ENCODE measurements at places on chromosomes 7 and 10.

GRCh38 chr10:118596426-118597124 is 1.1 kb upstream of the PRLHR start:
- DNase-seq = no peak

GRCh38 chr10:54682554-54682953 is 118.5 kb downstream of the PCDH15 start:
- no peak for DNase-seq

DNA sequence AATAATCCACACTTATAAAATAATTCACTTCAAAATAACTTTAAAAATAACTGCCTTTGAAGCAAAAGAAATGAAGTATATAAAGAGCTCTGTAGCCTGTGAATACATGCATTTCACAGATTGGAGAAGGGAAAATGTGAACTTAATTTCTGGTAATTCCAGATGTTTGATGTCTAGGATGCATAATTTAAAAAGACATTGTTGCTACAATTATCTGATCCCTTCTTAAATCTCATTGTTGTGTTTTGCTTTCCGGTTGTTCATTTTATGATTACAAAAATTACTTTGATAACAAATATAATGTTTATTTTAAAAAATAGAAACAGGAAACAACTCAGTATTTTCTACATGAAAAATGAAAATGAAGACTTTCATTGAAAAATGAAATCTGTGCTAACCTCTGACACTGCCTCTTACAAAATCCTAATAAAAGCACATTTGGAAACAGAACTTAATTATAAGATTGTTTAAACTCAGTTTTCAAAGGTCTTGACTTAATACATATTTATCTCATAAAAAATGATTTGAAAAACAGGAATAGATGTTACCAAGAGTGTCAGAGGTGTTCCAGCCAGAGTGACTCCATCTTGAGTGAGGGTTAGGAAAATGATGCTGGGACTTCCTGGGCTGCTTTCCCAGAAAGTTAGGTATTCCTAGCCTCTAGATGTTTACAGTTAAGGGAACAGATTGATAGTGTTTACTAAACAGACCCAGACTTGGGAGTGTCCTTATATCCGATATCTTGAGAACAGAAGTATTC is 516.6 kb upstream of the SEMA3D start:
- DNase-seq = no peak

DNA sequence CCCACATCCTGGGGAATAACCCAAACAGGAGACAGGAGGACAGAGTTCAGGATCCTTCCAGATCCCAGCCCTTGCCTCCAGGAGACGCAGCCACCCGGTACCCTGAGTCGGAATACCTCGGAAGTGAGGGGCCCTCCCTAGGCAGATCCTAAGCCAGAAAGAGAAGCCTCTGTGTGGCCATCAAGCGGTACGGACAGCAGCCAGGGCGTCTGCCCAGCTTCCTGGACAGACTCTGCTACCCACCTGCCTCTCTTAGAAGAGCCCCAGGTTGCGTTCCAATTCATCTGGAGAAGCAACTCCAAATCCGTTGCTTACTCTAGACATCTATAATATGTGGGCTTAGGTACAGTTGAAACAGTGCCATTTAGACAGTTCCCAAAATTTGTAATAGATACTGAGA is 220.2 kb upstream of the SH2B2 start:
- DNase-seq = no peak

DNA sequence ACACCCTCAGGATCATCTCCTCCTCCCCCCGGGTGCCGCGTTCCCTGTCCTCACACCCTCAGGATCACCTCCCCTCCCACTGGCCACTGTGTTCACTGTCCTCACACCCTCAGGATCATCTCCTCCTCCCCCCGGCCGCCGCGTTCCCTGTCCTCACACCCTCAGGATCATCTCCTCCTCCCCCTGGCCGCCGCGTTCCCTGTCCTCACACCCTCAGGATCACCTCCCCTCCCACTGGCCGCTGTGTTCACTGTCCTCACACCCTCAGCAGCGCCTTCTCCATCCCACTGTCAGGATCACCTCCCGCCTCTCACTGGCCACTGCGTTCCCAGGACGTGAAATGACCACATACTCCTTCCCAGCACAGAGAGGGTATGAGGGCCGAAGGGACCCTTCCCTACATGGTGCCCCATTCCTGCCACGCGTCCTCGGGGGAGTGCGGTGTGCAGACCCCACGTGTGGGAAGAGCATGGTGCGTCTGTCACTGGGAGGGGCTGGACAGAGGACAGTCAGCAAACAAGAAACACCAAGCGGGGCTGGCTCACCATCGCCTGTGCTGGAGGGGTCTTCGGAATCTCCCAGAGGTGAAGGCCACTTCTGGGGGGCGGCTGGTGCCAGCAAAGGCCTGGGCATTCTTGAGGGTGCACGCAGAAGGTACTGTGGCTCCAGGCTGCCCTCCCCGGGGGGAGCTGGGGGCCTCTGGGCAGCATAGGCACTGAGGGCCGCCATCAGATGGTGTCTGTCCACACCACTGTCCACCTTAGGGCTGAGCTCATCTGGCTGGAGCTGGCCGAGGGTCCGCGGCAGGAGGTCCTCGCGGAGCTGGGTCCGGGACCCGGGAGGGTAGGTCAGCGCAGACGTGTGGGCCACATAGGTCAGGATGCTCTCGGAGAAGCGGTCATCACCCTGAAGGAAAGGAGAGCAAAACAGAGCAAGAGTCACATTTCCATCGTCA is 421.0 kb downstream of the PTPRN2 start:
- DNase-seq = no peak

DNA sequence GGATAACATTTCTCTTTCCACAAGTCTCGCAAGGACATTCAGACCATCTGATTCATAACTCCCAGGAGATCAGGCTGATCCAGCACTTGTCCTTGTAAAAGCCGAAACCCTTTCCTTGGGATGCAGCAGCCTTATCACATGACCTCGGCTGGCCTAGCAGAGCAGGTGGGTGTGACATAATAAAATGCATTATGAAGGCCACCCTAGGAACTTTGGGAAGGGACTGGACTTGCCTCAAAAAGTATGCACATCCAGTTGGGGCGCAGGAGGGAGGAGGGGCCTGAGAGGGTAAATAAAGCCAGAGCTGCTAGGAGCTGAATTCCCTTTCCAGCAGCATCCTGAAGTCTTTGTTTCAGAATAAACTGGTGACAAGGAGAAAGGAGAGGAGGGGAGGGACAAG is 260.8 kb downstream of the SNX13 start:
- DNase-seq = peak; percentile 64

DNA sequence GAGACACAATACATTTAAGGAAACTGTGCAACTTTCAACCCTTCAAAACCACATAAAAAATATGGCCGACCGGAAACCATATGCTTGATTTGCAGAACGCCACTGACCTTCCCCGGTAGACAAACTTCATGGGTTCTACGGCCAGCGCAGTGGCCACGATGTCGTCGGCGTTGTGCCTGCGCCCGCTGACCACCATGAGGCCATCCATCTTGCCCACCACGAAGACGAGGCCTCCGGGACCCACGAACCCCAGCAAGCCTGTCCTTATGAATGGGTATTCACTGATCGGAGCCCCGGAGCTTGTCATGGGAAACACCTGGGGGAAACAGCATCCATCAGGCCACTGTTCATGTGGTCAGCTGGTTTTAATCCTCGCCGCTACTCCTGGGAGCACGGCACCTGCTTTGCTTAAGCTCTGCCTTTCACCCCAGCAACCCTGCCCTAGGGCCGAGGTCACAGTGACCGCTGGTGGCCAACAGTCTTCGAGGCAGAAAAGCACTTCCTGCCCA is 229.1 kb downstream of the ZMYND11 start:
- no peak for DNase-seq

DNA sequence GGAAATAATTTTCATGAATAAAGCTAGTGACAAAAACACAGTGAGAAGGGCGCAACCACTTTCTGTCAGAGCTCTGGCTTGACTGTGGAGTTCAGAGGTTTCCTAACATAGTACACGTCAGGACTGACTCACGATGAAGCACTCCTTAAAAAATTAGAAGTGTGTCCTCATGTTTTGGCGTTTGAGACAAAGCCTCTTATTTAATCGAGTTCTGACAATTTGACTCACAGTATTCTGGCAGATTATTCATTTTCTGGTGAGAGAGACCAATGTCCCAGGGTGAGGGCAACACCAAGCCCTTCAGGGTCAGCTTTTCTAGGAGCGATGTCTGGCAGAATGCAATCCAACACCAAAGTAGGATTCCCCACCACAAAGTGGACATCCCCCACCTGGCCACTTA is 108.7 kb downstream of the DIP2C start:
- DNase-seq = peak; percentile 91

GRCh38 chr10:116888380-116889055 is 39.2 kb downstream of the ENO4 start:
- peak; percentile 87 for DNase-seq

DNA sequence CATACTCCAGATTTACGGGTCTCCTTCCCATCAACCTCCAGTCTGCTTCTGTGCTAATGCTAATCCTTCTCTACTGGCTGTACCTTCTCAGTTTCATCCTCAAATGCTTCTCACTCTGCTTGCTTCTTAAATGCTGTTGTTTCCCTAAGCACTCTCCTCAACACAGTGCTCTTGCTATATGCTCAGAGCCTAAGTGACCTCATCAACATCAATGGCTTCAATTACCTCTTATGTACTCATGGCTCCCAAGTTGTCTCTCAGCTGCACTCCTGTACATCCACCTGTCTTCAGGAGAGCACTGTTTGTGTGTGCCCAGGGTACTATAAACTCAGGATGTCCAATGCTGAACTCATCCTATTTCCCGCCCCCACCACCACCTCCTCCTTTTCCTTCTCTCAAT is 22.5 kb downstream of the ELAPOR2 start:
- DNase-seq = no peak

GRCh38 chr7:131517218-131517923 is 39.1 kb downstream of the PODXL start:
- DNase-seq = no peak

DNA sequence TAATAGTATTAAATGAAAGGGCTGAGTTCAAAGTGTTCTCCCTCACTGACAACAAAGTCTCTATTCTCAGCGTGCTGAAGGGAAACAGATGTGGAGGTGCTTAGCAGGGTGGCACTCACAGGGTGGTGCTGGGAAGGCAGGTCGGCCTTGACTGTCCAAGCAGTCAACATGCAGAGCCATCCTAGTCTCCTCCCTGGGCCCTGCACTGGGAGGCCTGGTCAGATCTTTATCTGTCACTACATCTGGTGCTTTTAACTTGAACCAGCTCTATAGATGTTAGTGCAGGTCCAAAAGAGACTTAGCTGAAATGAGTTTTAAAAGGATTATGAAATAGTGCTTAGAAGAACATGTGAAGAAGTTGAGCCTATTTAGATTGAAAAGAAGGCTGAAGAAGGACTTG is 82.1 kb downstream of the AVL9 start:
- DNase-seq = no peak

- no peak for DNase-seq
These were observed 101.1 kb downstream of the TNS3 start for GRCh38 chr7:47480576-47481538.

- DNase-seq = no peak
These were observed 14.4 kb downstream of the KIAA1217 start for GRCh38 chr10:24223341-24223740.

DNA sequence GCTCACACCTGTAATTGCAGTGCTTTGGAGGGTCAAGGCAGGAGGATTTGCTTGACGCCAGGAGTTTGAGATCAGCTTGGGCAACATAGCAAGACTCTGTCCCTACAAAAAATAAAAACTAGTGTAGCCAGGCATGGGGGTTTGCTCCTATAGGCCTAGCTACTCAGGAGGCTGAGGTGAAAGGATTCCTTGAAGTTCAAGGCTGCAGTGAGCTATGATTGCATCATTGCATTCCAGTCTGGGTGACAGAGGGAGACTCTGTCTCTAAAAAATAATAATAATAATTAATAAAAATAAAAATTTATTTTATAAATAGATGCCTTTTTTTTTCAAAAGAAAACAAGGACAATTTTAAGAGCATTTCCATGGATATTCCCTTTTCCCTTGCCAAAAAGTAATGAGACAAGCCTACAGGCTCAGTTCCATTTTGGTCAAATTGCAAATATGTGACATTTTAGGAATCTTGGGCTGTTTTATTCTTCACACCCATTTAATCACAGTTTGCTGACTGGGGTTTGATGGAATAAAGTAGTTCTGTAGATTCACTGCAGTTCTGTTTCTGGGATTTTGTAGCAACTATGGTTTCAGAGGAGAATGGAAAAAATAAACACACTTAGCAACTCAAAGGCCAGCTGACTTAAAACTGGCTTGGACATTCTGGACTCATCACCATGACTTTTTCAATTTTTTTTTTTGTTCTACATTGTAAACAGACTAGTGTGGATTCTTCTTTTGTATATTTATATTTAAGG is 48.4 kb upstream of the ARHGAP21 start:
- no peak for DNase-seq

DNA sequence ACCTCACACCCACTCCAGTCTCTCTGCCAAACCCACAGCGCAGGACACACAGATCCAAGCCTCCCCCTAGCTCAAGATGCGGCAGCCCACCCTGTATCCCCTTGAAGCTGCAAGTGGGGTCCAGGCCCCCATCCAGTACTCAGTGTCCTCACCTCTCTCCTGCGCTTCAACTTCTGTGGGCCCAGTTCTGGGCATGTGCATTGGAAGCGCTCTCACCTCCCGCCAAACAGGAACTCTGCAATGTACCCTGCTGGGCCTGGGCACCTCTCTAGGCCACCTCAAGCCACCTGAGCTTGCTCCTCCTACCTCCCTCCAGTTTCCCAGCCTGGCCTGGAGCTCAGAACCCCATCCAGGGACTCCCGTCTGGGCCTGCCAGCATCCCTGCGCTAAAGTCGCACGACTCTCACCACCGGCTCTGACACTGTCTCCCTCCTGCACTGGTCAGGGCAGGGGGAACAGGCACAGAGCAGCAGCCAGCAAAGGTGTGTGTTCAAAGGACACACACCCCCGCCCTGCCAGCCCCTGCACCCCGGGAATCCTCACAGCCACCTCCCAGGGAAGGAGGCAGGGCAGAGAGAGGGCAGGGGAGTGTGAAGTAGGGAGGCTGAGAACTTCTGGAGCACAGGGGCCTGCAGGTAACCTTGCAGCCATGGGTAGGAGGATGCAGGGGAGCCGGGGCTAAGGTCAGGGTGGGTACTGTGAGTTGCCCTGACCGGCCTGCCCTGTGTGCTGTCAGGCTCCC is 51.7 kb upstream of the MSMB start:
- DNase-seq = no peak

DNA sequence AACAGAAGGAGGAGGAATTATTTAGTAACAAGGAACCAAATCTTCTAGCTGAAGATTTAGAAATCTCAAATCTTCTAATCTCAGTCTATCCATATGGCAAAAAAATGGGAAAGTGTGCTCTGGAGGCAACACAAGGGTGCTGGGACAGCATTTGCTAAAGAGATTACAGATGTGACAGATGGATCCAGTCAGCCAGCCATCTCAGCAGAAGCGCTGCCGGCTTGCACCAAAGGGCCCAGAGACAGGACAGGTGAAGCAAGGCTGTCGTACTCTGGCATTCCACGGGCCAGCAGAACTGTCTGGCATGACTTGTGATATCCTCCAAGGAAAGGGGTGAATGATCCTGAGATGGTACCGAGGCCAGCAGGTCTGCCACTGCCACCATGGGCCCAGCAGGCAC is 45.7 kb upstream of the GJD4 start:
- DNase-seq = no peak

DNA sequence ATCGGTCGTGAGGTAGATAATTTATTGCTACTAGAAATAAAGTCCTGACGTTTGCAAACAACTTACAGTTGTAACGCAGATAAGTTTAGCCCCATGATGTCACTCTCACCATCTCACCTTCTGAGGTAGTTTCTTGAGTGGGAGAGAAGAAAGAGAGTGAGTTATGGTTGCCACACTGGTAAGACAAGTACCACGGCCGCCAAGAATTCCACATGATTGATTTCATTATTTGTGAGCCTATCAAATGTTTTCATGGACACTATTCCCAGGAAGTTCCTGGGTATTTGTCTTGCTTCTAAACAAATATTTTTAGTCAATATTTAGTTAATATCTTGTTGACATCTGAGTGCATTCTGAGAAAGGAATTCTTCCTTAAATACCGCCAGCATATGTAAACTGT is 339.4 kb upstream of the KIAA1217 start:
- no peak for DNase-seq

All from fibroblast of pulmonary artery (primary cell).